ENCODE measurements at places on chromosomes 6 and 20.
A peak's percentile ranks its signal among the peaks of the same experiment; 100 is the strongest.

GRCh38 chr6:62324834-62325233, 38.8 kb upstream of the KHDRBS2 start:
- DNase-seq = no peak

DNA sequence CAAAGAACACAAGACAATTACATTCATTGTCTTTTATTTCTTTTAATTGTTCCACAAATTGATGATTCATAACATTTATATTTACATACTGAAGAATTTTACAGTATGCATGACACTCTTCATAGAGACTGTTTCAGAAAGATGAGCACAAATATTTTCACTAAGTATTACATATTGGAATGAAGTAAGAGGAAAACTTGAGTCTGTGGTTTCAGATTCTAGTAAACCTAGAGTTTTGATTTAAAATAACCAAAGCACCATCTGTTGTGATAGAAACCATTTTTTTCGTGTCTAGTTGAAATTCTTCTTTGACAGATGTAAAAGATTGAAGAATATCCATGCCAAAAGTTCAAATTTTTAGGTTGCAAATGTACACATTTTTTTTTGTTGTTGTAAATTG, 32.1 kb upstream of the OPN5 start:
- no peak for DNase-seq

DNA sequence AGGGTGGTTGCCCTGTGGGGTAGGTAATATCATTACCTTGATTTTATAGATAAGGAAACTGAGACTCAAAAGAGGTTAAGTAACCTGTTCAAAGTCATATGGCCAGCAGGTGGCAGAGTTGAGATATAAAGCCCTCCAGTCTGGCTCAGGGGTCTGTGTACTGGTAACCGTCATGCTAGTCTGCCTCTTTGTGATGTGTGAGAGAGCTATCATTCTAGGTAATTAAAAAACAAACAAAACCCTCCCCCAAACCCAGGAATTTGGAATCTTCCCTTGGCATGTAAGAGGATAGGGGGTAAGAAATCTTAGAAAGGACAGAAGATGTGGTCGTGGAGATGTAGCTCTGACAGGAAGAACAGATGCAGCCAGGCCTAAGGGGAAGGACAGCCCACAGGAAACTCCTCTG, 206.0 kb downstream of the CDC5L start:
- peak; percentile 41 for DNase-seq

GRCh38 chr20:43576108-43576507, 14.6 kb upstream of the IFT52 start:
- DNase-seq = no peak

DNA sequence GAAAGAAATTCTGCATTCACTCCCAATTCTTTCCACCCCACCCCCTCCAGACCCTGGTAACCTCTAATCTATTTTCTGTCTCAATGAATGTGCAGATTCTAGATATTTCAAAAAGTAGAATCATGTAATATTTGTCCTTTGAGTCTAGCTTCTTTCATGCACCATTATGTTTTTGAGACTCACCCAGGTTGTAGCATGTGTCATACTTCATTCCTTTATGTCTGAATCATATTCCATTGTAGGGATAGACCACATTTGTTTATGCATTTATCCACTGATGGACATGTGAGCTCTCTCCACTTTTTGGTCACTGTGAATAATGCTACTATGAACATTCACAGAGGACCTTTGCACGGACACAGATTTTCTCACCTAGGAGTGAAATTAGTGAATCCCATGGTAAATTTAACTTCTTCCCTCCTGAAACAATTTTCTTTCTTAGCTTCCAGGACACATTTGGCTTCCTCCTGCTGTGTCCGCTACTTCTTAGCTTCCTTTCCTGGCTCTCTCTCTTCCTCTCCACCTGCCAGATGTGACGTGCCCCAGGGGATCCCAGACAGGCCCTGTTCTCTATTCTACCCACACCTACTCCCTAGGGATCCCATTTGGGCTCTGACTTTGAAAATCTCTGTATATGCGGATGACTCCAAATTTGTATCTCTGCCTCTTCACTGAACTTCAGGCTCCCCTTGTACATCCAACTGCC, 24.1 kb upstream of the ARFGEF2 start:
- no peak for DNase-seq

- DNase-seq = no peak
Measured at GRCh38 chr6:31676904-31677303, 4.0 kb downstream of the LY6G5C start.

- DNase-seq = no peak
Measured at GRCh38 chr6:98514796-98515195, 319.6 kb upstream of the POU3F2 start.

DNA sequence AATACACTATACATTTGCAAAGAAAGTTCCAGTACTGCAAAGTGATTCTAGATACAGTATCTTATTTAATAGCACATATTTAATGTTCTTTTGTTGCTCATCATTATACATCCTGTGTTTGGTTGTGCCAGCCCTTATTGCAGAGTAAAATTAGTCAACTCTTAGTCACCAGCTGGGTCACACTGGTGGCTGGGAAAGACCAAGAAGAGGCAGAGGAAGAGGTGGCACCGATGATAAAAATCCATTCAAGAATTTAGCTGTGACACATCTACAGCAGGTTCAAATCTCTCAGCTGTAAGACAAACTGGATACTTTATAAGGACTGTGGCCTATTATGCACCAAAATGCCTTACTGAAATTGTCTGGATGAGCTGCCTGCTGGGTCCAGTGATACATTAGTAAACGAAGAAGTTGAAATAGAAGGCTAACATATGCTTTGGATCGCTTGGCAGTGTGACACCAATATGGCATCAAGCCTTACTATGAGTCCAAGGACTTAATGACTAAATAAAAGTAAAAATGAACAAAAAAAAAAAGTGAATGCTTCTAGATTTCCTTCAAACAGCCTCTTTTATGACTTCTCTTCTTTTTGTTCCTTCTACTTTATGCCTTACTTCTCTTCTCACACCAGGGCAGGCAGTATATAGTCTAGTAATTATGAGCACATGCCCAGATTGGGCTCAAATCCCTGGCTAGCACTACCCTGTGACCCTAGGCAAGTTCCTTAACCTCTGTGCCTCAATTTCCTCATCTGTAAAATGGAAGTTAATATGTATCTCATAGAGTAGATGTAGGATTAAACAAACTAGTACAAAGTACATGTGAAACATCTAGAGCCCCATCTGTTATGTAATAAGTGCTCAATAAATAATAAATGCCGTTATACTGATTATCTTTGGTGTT, 29.4 kb upstream of the RNF8 start:
- no peak for DNase-seq

GRCh38 chr6:44251576-44252524, 4.9 kb downstream of the HSP90AB1 start:
- DNase-seq = no peak

GRCh38 chr6:4412488-4412887, 277.1 kb upstream of the ECI2 start:
- no peak for DNase-seq

DNA sequence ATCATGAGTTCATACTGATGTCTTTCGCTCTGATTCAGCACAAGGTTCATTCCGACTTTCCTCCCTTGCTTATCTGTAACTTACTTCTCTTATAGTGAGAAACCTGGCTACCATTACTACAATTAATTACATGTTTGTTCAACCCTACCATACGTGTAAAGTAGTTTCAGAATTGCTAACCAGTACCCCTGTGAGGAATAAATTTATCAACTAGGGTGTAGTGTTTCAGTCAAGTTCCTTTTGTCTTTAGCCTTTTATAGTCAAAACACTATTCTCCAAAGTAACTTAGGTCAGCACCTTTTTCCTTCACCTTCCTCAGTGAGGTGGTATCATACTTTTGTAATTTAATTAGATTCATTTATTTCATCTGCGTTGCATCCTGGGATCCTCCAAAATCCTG, 64.9 kb downstream of the MAP3K4 start:
- DNase-seq = no peak

DNA sequence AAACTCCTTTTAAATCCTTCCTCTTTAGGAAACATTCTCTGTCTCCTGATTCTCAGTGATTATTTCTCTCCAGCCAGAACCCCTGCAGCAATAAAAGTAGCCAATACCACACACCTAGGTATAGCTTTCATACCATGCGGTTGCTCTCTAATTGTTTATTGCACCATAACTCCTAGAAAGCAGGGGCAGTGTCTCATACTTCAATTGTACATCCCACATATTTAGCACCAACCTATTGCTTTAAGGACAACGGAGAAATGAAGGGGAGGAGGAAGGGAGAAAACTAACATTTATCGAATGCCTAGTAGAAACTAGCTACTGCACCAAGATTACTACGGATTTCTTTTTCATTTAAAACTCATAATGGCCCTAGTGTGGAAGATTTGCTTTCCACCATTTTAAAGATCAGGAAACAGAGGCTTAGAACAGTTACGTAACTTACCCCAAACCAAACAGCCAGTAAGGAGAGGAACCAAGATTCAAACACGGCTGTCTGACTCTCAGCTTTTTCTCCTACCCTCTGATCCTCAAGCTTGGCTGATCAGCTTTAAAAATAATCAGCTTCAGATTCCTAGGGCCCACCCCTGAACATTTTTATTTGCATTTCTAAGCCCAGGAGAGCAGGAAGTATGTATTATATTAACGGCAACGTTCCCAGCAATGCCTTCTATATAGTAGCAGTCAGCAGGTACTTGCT, 43.4 kb upstream of the ATXN1 start:
- no peak for DNase-seq

DNA sequence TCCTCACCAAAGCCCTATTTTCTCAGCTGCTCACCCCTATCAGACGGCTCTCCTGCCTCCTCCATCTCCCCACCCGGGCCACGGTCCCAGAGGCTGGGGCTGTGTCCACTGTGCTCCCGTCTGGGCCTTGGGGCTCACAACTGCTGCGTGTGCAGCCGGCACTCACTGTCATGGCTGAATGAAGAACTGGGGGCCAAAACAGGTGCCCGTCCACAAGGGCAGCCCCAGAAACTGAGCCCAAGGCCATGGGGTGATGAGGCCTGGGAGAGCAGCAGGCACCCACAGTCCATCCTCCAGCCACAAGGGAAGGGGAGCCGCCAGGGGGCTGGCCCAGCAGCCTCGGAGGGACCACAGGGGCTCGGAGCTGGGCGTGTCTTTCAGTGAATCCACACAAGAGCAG, 159.5 kb downstream of the DLL1 start:
- DNase-seq = no peak

DNA sequence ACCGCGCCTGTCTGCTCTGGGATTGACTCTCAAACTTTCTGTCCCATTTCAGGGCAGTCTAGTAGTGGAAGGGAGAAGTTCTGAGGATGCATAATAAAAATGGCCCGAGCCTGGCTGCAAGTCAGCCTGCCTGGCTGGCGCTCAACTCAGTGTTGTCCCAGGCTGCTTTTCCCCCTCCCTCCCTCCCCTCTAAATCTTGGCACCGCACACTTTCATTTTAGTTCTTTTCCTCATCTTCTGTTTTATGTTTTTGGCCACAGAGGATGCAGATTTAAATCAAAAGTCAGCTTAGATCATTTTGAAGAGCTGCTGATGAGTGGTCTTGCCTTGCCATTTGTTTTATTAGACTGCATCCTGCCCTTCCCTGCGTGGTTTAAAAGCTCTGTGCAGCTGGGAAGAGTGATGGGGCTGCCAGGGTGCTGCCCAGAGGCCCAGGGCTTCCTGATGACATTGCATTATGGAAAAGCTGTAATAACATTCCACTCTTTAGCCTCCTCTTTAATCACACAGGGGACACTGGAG, 6.5 kb upstream of the UQCC2 start:
- DNase-seq = no peak

- no peak for DNase-seq
Measured at GRCh38 chr6:129353067-129353466, 356.9 kb downstream of the ARHGAP18 start.

DNA sequence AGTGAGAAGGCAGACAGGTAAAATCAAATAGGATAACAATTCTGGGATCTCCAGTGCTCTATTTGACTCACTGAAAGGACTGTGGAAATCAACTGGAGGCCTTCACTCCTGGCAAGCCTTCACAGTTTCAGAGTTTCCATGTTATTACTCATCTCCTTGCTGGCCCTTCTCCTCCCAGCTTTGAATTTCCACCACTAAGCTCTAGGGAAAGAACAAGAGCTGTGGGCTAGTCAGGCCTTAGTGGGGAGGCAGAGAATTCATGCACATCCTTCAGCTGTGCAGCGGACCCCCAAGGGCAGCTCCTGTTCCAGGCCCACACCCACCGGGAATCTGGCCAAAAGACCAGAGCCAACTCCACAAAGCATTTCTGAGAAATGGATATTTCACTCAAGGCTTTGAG, 26.0 kb downstream of the MYLIP start:
- no peak for DNase-seq

GRCh38 chr20:59324521-59325141, 24.2 kb downstream of the EDN3 start:
- DNase-seq = no peak

- no peak for DNase-seq
Measured at GRCh38 chr6:23635150-23635549, 490.9 kb upstream of the NRSN1 start.

DNA sequence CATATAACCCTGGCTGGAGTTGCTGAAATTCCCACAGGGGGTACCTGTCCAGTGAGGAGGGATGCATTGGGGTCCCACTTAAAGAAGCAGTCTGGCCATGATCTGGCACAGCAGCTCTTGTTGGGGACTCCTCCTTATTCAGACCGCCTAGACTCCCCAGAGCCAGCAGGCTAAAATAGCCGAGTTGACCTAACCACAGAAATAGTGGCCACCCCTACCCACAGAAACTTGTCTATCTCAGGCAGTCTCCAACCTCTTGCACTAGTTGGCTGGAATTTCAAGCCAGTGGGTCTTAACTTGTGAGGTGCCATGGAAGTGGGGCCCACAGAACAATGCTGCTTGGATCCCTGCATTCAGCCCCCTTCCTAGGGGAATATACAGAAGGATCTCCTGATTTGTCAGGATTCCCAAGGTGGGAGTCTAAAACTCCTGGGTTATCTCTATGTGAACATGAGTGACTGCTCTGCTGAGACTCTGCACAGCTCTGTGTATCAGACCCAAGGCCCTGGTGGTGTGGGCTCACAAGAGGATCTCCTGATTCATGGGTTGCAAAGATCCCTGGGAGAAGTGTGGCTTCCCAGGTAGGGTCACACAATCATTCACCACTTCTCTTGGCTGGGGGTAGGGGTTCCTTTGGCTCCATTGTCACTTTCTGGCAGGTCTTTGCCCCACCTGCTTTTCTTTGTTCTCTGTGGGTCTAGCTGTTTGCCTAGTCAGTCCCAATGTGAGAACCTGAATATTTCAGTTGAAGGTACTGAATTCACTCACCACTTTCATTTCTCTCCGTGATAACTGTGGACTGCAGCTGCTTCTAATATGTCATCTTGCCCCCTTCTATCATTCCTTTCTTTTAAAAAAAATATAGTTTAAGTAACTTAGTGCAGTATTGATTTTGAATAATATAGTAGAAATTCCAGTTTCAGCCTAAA, 65.5 kb upstream of the CLVS2 start:
- no peak for DNase-seq

DNA sequence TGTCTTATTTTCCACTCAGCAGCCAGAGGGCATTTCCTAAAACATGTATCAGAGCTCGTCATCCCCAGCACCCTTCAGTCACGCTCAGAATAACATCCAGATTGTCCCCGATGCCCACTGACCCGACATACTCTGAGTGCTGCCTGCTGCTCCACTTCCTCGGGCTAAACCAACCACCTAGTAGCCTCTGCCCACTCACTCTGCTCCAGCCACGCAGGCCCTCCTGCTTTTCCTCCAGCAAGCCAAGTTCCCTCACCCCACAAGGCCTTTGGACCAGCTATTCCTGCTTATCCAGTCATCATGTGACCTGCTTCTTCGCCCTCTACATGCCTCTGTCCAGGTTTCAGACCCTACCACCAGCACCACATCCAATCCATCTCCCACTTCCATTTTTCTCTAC, 454.2 kb downstream of the CD83 start:
- DNase-seq = no peak

GRCh38 chr6:85865420-85866369, 223.0 kb upstream of the SYNCRIP start:
- no peak for DNase-seq

GRCh38 chr20:34515484-34516246, 557 bp upstream of the DYNLRB1 start:
- peak; percentile 66 for DNase-seq
